Right lung (tissue), 10 donors: ENCODE measurements at places on chromosomes 7 and 10.

DNA sequence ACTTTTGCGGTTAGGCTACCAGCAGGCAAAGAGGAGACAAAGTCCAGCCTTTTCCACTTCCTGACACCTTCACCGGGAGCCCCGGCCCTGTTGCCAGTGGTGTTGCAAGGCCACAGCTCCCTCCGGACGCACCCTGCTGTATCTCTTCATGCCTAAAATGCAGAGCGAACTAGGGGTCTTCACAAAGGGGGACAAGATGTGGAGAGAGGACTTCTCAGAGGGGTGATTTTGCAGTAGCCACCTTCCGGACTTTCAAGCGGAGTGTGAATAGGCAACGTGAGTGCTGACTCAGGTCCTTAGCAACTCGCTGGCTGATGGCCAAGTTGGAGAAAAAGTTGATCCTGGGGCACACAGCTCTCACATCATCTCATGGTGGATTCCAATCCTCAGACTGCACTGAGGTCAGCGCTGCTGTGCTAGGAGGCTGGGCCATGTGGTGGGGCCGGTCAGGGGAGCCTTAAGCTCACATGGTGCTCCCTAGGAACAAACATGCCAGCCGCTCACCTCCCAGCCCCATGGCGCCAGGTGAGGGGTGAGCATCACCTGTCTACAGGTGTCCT lies 166.3 kb downstream of the LCOR start:
- peak; percentile 31 for DNase-seq

DNA sequence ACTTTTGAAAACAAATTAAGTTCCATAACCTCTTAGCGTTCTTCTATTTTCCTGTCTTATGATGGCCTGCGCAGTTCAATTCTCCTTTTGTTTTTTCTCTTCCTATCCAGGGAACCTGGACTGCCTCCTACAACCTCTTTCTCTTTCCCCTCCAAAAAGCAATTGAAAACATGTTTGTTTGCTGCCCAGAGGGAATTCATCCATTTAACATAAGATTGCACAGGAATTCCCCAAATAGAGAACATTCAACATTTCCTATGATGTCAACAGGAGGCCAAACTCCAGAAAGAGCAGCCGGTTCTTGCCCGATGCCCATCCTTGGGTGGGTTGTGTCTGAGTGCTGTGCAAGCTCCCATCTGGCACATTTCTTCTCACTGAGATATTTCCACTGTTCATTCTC lies 94.2 kb upstream of the NRP1 start:
- DNase-seq: no peak

DNA sequence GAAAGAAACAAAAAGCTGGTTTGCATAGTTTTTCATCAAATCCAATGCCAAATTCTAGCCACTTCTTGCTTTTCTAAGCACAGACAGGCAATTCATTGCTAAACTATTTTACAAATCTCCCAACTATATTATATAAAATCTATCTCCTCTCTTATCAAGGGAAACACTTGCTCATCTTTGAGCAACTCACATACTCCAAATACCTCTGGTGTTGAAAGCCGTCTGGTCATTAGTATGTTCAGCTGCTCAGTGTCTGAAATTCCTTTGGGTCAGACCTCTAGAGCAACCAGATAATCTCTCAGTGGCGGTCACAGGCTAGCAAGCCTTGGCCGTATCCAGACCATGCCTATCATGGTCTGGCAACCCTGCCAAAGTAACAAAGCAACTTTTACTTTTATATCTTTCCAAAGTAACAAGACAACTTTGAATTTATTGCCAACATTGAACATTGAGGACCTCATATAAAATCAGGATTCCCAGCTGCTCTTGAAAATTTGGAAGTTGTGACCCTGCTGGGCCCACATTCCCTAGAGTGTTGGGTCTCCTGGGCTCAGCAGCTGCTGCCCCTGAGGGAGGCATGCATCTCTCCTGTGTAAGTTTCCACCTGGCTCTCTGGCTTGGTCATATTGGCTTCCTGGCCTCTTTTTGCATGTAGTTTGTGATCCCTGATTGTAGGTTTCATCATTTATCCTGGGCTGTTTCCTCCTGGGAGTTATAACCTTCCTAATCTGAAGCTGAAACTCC lies 56.8 kb upstream of the LANCL2 start:
- DNase-seq: no peak

GRCh38 chr10:131314799-131315198 lies 3.3 kb upstream of the TCERG1L start:
- no peak for DNase-seq

GRCh38 chr7:128221929-128222403 lies 19.1 kb upstream of the LEP start:
- no peak for DNase-seq

GRCh38 chr7:64884913-64885370 lies 18.1 kb upstream of the ZNF273 start:
- no peak for DNase-seq

- no peak for DNase-seq
Observed at GRCh38 chr10:72980348-72980747, 25.7 kb upstream of the PLA2G12B start.

GRCh38 chr7:142886866-142887265 lies 1.3 kb upstream of the TRPV6 start:
- DNase-seq: no peak

DNA sequence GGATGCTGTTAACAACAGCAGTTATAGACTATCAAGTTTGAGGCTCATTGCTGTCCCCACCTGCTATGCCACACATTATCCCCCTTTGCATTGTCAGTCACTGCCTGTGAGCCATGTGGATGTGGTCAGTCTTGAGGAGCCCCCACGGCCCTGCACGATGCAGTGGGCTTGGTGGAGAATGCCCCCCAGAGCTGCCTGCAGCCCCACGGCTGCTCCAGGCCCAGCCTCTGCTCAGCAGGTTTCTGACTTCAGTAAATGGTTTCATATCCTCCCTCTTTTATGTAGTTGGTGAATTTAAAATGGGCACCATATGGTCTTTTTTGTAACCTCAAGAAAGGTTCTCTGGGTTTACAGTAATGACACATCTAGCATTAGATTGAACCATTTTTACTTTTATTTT lies 164.1 kb downstream of the EBF3 start:
- no peak for DNase-seq

- no peak for DNase-seq
Observed at GRCh38 chr10:124341768-124342135, 77.0 kb downstream of the OAT start.

- no peak for DNase-seq
Observed at GRCh38 chr10:121974019-121974534, 940 bp downstream of the NSMCE4A start.

- no peak for DNase-seq
Observed at GRCh38 chr7:124388751-124389150, 355.9 kb upstream of the TMEM229A start.

DNA sequence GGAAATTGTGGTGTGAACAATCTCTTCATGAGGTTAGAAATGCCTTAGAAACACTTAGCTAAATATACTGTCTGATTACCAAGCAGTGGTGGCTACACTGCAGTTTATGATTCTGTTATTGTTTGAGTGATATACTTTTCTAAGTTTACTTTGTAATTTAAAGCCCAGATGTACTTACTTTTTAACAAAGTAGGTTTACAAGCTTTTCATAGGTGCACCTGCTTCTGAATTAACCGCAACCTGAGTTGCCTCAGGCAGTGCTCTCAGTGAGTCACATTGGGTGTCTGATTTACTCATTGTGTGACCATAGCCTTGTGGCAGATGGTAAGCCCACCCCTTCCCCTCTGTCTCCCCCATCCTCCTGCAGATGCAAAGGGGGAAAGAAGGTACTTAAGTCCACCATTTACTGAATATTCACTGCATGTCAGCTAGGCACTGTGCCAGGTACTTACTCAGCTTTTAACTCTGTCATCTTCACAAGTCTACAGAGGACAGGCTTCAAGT lies 9.0 kb downstream of the MTURN start:
- DNase-seq: no peak

- DNase-seq: no peak
Observed at GRCh38 chr7:43653466-43653865, 70.6 kb downstream of the STK17A start.

DNA sequence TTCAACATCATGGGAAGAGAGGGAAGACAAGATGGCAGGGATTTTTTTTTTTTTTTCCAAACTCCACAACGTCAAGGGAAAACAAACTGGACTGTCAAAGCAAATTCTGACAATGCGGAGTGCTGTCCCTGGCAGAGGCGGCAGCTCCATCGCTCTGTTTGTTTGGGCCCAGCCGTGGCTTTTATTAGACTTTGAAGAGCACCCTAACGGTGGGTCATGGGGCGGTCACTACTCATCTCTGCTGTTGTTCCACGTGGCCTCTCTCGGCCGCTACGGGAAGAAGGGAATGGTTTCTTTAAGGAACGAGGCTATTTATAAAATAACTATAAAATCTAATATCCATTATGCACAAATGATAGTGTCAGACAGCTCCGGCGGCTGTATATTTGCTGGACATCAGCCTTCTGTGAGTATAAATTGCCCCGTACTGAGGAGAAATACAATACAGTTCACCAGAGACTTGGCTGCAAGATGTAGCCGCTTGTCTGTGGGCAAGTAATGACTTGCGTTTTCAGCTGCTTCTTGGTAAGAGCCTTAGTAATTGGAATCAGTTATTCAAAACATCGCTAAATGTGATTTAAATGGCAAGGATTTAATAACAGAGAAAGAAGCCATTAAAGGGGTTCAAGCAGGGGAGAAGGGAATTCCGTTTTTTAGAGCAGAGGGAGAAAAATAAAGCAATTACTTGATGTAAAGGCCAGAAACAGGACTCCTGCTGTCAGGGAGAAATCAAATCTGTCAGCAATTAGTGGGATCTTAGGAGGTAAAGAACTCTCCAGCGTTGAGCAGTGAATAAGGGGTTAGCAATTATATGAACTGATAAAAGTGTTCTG lies 61.7 kb upstream of the RAB11FIP2 start:
- no peak for DNase-seq

DNA sequence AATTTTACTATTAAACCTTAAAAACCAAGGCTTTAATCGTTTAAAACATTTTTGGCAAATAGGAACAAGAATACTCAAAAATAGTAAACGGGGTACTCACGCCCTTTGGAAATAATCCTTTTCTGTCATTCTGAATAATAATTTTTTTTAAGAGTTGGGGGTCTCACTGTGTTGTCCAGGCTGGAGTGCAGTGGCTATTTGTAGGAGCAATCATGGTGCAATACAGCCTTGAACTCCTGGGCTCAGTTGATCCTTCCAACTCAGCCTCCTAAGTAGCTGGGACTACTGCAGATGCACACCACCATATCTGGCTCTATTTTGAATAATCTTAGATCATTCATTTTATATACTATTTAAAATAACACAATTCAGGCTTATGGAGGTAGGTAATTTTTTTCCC lies 24.9 kb downstream of the LUC7L2 start:
- no peak for DNase-seq
